ENCODE measurements at places on chromosomes 4 and X. TPM values are rescaled to one million over a fixed set of nuclear protein-coding genes. Genes with fewer than 3 reads are reported as not detected.

TRIM60 gene
- polyA plus RNA-seq = not detected

FDCSP gene
- polyA plus RNA-seq = not detected

- no peak for DNase-seq
These were observed 10.2 kb upstream of the MAOB start for GRCh38 chrX:43892336-43892870.

DNA sequence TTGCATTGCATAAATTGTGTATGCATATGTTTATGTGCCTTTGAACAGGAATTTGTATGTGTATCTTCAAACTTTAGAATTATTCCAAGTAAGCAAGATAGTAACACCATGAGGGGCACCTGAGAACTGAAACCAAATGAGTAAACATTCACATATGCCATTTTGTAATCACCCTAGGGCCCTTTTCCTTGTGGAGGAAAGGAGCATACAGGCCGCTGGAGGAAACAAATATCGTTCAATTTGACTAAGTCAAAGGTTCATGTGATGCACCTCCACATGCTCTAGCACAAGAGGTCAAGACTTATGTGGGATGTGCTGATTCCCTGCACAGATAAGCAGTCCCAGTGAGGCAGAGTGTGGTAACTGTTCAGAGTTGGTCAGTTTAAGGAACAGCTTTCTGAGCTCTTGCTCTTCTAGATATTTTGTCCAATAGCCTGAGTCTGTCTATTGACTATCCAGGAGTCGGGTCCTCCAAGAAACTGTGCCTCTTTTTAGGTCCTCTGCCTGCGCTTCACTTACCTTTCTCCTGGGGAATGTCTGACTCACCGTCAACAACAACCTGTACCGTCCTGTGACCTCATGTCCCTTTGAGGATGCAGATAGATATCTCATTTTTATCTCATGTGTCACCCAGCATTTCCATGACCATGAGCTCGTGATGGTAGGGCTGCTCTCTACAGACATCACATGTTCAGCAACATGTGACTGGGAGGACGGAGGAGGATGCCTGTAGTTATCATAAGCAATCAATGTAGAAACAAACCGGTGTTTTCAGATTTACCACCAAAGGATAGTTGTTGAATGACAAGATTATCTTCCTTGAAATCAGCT, 196.9 kb downstream of the NWD2 start:
- DNase-seq = no peak

GRCh38 chrX:39242187-39242586, 440.9 kb downstream of the MID1IP1 start:
- no peak for DNase-seq

NXF2B gene
- polyA plus RNA-seq = not detected

DNA sequence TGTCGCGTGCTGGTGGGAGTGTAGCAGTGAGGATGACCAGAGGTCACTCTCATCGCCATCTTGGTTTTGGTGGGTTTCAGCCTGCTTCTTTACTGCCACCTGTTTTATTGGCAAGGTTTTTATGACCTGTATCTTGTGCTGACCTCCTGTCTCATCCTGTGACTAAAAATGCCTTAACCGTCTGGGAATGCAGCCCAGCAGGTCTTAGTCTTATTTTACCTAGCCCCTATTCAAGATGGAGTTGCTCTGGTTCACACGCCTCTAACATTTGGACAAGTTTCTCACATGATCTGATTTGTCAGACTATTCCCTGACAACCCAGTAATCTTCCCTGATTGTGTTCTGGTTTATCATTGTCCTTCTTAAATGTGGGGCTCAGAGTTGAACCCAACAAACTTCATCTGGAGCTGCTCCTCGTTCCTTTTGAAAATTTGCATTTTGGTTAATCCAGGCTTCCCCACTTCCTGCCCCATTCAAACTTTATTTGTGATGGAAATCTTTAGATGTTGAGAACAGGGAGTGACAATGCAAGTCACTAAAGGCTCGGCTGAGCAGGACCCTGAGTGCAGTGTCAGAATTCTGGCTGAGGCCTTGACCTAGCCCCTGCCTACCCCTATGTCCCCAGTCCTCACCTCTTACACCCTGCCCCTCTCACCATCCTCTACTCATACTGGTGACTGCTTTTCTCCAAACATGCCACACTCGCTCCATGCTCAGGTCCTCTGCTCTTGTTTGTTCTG, 226.8 kb downstream of the STIM2 start:
- DNase-seq = no peak

GRCh38 chr4:56078866-56079265, 130.1 kb downstream of the CEP135 start:
- DNase-seq = no peak

CENPVL2 gene
- polyA plus RNA-seq = not detected

- DNase-seq = no peak
These were observed 171.6 kb downstream of the NR3C2 start for GRCh38 chr4:148270630-148271029.

TEX13B gene
- polyA plus RNA-seq = not detected

DNA sequence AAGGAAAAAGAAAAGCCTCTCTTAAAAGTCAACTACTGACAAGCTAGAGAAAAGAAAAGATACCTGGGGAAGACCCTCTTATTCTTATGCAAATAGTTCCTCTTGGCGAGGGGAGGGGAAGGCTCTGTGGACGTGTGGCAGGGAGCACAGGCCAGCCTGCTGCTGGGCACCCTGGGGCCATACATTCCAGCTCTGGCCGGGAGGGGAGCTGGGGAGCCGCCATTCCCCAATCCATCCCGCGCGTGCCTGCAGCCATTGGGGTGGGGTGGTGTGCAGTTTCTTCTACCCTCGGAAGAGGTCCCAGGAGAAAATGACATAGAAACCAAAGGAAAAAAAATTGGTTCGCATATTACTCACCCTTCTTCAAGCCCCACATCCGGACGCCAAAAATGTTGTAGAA, 1496.4 kb downstream of the RPA4 start:
- no peak for DNase-seq

DNA sequence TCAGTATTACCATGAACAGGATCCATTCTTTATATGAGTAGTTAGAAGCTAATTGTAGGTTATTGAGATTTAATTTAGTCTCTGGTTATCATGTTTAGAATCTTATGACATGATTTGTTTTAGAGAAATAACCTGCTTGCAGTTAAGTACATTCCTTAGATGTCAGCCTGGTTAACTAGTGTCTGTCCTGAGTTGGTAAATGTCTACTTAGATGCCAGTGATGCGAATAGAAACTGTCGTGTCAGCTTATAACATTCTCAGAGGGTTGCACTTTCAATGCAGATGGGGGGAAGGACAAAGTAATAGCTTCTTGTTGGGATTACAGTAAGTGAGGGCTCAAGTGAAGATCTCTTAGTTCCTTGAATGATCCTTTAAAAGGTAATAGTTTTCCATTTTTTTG, 227.8 kb upstream of the SPRY1 start:
- no peak for DNase-seq

DNA sequence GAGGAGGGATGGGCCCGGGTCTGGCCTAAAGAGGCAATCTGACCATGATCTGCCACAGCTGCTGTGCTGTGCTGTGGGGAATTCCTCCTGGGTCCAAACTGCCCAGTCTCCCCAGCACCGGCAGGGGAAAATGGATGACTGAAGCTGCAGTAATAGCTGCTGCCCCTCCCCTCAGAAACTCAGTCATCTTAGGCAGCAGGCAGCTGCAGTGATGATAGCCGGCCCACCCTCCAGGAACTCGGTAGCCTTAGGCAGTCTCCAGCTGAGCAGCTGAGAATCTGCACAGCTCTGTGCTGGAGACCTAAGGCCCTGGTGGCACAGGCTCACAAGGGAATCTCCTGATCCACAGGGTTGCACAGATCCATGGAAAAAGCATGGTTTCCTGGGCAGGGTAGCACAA, 113.4 kb upstream of the USP38 start:
- no peak for DNase-seq

SPCS3 gene
- 53.5 TPM for polyA plus RNA-seq

GRCh38 chrX:18889346-18890048, 94.4 kb downstream of the PHKA2 start:
- DNase-seq = no peak

DNA sequence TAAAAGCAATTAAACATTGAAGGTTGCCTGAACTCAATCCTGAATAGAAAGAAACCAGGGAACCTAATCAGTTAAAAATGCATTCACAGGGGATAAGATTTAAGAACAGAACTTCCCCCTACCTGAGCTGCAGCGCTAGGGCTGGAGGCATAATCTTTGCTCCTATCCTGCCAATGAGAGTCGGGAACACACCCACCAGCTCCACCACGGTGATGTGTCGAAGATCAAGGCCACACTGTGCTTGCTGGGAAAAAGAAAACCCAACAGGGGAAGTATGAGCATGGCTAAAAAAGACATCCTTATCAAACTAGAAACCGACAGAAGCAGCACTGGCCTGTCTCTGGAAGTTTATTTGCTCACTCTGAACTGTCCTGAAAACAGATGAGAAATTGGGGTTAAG, 66.3 kb downstream of the SRPX start:
- DNase-seq = no peak

DNA sequence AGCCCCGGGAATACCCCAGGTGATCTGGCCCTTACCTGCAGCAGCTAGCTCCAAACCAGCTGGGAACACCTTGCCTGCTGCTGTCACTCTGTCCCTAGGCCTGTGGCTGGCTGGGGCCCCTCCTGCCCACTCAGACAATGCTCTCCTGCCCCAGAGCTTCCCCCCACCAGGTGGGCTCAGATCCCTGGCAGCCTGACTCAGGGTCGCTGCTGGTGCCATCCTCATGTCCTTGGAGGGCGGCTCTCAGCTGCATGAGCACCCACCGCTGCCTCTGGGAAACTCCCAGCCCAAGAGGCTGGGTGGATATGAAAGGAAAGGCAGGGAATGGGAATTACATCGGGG, 15.8 kb downstream of the C4orf50 start:
- no peak for DNase-seq

DNA sequence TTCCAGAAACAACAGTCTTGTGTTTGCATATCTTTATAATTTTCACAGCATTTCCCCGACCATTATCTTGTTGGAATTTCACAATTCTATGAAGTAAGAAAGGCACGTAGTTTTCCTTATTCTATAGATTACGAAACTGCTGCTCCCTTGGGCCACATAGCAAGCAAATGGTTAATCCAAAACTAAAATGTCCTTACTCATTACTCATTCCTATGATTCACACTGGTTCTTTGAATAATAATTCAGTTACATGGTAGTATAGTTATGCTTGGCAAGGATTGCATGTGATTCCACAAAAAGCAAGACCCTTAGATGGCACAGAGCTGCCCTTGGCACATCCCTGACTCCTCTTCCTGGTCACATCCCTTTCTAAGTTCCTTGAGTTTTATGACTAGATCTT, 51.2 kb downstream of the OR13H1 start:
- no peak for DNase-seq

- DNase-seq = no peak
These were observed 573.7 kb downstream of the EPHA5 start for GRCh38 chr4:65096630-65097029.

NOX1 gene
- 0.25 TPM for polyA plus RNA-seq

DNA sequence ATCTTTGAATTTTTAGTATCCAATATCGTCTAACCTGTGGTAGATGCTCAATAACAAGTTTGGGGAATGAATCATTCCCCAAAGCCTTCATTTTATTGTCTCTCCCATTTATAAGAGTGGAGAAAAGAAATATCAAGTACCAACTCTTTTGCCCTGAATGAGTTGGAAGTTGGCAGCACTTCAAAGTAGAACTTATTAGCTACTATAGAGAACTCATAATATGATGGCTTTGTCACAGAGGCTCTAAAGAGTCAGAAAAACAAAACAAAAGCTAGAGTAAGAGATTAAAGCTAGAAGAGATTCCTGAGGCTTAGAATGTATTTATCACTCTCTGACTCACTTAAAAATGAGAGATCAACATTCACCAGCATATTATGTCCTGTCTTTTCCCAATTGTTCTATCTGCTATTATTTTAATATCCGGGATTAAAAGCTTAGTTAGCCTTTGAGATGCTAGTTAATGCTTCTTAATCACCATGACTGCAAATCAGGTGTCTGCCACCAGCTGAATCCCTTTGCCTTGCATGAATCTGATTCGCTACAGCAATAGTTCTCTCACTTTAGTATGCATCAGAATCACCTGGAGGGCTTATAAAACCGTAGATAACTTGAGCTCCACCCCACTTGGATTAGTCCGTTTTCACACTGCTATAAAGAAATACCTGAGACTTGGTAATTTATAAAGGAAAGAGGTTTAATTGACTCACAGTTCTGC, 77.9 kb downstream of the PALLD start:
- DNase-seq = no peak

- DNase-seq = peak; percentile 8
These were observed 47.5 kb downstream of the PKD2 start for GRCh38 chr4:88054901-88055300.

MAGED4 gene
- polyA plus RNA-seq = 60.3 TPM

SCLT1 gene
- polyA plus RNA-seq = 8.2 TPM

TMPRSS11D gene
- 0.08 TPM for polyA plus RNA-seq

PCSK1N gene
- polyA plus RNA-seq = not detected

AMMECR1 gene
- polyA plus RNA-seq = 7.0 TPM

DNA sequence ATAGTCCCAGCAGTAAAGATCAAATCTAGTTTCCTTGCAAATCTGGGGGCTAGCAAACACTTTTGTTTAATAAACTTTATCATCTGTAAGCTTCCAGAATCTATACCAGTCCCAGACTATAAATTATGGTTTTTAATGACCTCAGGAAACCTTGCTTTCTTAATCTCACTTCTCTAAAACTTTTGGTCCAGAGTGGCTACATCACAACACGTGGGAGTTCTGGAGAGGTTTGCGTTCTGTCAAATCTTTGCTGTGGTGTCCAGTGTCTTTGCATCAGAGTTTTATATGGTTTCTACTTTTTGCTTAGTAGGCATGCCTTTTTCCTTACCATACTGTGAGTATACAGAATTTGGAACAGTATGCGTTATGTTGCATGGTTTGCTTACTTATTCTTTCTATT, 193.9 kb downstream of the ANK2 start:
- no peak for DNase-seq

TMEM271 gene
- not detected for polyA plus RNA-seq

DNA sequence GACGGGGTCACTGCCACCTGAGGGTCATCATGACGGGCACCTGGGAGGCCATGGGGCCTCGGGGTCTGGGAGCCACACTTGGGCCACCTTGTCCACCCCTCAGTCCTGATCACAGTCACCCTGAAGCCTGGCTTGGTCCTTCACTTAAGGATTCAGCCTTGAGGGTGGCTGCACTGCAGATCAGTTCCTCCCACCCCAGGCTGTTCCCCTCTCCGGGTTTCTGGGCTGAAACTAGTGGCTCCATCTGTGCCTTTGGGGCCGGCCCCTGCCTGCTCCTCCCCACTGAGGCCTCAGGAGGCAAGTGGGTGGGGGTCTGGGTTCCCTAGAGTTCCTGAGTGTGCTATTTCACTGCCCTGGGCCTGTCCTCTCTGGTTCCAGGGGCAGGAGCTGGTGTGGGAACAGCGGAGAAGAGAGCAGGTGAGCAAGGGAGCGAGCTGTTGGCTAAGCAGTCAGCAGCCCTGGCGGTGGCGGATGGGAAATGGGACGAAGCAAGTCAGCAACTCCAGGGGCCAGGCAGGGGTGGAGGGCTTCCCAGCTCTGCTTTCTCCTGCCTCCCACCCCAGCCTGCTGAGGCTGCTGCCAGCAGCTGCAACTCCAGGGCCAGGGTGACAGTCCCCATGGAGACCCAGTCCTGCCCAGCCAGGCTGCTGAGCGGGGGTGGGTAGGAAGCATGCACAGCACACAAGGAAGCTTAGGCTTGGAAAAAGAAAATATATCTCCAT, 81.2 kb downstream of the TMEM144 start:
- DNase-seq = no peak

- no peak for DNase-seq
These were observed 152.1 kb downstream of the ADGRA3 start for GRCh38 chr4:22363787-22364186.
